ENCODE measurements at places on chromosomes 13 and 19.
A peak's percentile ranks its signal among the peaks of the same experiment; 100 is the strongest.

DNA sequence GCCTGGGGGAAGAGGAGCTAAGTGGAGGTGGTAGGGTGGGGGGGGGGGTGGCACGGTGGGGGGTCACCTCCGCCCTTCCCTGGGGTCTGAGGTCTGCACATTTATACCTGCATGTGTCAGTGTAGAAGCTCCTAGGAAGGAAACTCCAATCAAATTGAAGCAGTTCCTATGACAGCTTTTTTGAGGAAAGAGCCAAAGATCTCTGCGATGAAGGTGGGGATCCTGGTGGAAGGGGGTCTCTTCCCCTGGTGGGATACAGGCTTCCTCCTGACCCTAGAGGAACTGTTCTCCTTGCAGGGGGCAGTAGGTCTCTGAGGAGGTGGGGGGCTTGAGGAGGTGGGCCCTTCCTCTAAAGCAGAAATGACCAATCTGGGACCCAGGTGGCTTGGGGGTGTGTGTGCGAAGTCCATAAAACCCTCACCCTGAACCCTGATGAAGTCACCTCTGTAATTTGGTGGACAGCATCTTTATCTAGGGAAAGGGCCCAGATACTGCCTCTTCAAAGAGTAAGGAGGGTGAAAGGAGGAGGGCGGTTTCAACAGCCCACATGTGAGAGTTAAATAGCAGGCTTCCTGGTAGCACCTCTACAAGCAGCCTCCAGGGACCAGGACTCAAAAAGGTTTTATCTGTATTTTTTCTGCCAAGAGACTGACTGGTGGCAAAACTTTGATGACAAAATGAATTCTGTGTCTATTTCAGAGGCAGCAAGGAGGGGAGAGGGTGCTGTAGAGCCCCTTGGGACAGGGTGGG, 12.9 kb downstream of the RANBP3 start:
- no peak for DNase-seq

DNA sequence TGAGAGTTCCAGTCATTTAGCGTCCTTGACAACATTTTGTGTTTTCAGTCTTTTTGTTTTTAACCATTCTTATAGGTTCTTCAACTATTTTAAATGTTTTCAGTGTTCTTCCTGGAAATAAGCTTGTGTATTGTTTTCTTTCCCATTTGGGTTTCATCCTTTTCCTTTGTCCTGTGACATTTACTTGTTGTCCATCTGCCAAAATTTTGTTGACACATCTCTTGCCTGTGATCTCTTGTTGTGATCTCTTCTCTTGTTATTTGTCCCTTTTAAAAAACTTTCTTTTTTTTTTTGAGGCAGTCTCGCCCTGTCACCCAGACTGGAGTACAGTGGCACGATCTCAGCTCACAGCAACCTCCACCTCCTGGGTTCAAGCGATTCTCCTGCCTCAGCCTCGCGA, 96.5 kb downstream of the PDS5B start:
- DNase-seq = no peak

GRCh38 chr13:100365680-100366079, 222.9 kb downstream of the GGACT start:
- no peak for DNase-seq

GRCh38 chr19:1248139-1248785, at the start of gene MIDN:
Gene MIDN, plus strand, starts transcription at chr19:1248583. Its CDS starts 1,714 bp downstream, at chr19:1250297.
- DNase-seq = no peak

- DNase-seq = no peak
Observed at GRCh38 chr13:75800545-75800944, 164.4 kb downstream of the LMO7 start.

- DNase-seq = no peak
Observed at GRCh38 chr13:59247171-59247570, 916.6 kb downstream of the DIAPH3 start.

DNA sequence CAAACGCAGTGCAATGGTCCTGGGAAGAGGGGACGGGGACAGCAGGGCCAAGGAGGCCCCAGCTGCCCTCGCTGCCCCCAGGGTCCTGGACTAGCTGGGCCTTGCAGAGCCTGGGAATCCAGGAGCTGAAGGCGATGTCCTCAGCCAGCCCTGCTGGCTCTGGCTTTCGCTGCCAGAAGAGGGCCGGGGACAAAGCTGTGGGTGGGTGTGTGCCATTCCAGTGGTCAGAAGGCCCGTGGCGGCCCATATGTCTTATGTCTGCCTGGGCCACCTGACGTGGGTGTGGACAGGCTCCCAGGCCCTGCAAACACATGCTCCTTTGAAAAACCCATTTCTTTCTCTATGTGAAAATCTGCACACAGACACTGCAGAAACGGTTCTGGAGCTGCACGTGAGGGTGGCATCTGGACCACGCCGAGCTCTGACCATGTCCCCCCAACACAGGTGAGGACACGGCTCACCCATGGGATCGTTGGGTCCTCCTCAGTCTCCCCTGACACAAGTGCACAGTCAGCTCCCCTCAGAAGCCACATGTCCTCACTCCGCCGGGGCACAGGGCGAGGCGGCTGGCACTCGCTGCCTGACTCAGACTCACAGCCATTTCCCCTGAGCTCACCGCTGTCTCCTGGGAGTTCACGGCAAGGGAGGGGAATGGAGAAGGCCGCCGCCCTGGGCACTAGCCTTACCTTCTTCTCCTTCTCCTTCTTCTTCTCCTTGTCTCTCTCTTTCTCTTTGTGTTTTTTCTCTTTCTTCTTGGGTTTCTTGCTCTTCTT, 16.9 kb downstream of the IZUMO4 start:
- DNase-seq = no peak

DNA sequence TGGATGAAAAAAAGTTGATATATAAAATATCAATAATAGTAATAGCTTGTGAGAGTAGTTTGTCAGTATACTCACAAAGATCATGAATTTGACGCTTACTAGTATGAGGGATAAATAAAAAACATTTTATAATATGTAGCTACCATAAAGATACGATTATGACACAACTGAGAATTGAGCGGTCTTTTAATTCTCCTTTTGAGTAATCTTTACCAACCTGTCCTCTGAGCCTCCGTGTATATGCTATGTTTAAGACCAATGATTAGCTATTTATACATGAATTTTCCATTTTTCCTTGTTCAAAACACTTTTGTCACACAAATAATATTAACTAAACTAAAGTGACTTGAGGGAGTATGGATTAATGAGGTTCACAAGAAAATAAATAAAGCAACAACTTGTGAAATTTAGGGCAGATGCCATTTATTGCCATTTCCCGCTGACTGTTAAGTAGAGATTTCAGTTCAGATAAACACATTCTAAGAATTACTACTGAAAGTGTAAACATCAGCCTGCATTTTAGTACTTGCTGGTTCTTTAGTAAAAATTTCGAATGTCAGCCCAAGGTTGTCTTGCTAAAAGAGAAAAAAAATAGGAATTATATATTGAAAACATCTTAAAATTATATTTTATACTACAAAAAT, 6.2 kb upstream of the IRS2 start:
- no peak for DNase-seq

- no peak for DNase-seq
Observed at GRCh38 chr13:29909975-29910674, 59.7 kb upstream of the UBL3 start.

DNA sequence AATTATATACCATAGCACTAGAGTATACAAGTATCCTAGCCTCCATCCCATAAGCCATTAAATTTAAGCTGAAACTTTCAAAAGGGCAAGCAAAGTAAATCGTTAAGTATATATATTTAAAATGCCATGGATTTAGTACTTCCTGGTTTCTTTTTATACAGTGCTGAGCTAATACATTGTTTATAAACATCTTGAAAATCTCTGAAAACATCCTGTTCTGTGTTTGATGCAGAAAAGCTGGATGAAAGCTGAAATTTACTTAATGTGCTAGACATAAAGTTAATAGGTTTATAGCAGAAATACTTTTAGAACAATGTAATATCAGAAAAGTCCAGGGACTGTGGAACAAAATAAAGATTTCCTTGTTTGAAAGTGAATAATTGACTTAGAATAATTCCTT, 875.4 kb downstream of the SLITRK6 start:
- DNase-seq = no peak

GRCh38 chr19:5645409-5645808, 22.5 kb downstream of the SAFB start:
- no peak for DNase-seq

- no peak for DNase-seq
Observed at GRCh38 chr13:100280681-100281080, 191.8 kb downstream of the PCCA start.

GRCh38 chr13:53068585-53069520, 40.2 kb downstream of the OLFM4 start:
- DNase-seq = peak; percentile 52

DNA sequence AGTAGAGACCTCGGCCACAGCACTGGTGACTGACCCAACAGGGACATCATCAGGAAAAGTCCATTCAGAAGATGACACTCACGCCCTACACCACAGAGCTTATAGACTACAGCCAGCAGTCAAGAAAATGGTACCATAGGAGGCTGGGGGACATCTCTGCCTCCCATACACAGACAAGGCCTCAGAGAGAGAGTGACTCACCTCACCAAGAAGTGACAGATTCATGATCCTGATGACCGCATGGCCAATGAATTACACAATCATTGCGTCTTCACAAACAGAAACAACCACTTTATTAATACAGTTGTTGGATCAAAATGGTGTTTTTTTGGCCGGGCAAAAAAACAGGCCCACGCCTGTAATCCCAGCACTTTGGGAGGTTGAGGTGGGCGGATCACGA, 260.8 kb upstream of the TSHZ3 start:
- no peak for DNase-seq

- no peak for DNase-seq
Observed at GRCh38 chr13:54660277-54660676, 1631.7 kb downstream of the OLFM4 start.

- no peak for DNase-seq
Observed at GRCh38 chr19:34230820-34231219, 23.5 kb upstream of the GARRE1 start.

GRCh38 chr13:51240178-51240577, 18.0 kb downstream of the FAM124A start:
- DNase-seq = no peak

- DNase-seq = no peak
Observed at GRCh38 chr13:22050951-22051563, 380.2 kb downstream of the FGF9 start.

DNA sequence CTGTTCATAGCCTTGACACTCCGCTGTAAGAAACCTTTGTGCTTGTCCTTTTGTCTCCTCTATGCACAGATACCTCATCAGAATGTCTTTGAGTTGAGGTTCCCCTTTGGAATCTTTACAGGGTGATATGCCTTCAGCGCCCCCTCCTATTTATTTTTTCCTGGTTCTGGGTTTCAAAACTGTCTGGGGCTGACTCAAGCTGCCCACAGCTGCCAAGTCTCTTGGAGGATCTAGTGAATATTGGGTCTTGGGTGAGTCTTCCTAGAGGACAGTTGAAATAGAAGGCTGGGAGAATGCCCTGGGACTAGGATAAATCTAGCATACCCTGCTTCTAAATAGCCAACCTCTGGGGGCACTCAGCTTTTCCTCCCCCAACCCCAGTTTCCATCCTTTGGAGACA, 930 bp downstream of the ZNF136 start:
- DNase-seq = no peak

GRCh38 chr19:18954094-18954493, 13.1 kb upstream of the HOMER3 start:
- no peak for DNase-seq

GRCh38 chr19:46845959-46846459, 4.6 kb downstream of the AP2S1 start:
- no peak for DNase-seq

All from NCI-H1694 treated with DMSO at 0.1 percent for 48 hours (cell line).